ENCODE measurements at places on chromosomes 5 and 9.
A peak's percentile ranks its signal among the peaks of the same experiment; 100 is the strongest.

DNA sequence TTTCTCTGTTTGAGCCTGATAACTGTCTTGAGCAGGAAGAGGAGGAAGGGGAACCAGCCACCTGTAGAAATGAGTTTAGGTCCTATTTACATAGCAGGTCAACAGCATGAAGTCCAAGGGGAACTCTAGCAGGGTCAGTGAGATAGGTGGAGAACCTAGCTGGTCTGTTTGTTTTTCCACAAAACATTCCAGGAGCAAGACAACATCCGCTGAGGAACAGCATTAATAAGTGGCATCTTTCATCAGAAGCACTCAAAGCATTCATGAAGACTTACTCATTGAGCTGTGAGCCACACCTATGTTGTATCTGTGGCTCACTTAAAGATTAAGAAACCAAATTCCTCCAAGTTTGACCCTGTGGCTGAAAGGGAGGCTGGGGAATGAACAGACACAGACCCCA is 115.9 kb downstream of the ACTBL2 start:
- DNase-seq = no peak

- DNase-seq = peak; percentile 12
Measured at GRCh38 chr9:20087481-20087880, 298.6 kb upstream of the SLC24A2 start.

- DNase-seq = no peak
Measured at GRCh38 chr5:54705994-54706653, 188.6 kb downstream of the SNX18 start.

DNA sequence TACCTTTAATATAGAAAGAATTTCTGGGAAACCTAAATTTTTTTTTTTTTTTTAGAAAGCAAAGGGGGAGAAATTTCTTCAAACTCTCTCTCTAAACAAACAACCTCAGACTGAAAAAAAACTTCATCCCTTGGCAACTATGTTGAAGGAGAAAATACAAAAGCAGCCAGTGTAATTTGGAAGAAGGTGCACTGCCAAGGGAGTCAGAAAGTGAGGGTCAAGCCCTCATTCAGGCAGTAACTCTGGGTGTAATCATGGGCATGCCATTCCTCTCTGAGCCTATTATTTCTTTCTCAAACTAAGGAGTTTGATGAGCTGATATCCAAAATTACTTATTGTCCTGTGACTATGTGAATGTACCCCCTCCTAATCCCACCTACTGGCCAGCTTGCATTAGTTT is 203.1 kb downstream of the BRINP1 start:
- DNase-seq = no peak

Measured in fibroblast of the conjunctiva (primary cell).